ENCODE measurements at places on chromosomes 4 and X.

DNA sequence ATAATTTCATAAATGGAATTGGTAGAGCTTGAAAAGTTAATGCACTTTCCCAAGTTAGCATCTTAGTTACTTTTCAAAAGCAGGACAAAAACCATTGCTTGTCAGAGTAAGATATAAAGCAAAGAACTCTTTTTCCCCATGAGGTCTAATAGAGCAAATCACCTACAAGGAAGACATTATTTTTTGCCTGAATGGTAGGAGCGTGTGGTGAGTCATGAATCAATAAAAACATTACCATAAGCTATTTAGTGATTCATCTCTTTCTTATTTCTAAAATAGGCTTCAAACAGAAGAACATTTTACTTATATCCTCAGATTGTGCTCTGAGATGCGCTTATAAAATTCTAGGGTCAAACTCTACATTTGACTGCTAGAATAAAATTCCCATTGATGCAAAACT lies 109.4 kb upstream of the GPRIN3 start:
- no peak for DNase-seq

- no peak for DNase-seq
These were observed 166.7 kb upstream of the RPS6KA3 start for GRCh38 chrX:20433388-20433775.

DNA sequence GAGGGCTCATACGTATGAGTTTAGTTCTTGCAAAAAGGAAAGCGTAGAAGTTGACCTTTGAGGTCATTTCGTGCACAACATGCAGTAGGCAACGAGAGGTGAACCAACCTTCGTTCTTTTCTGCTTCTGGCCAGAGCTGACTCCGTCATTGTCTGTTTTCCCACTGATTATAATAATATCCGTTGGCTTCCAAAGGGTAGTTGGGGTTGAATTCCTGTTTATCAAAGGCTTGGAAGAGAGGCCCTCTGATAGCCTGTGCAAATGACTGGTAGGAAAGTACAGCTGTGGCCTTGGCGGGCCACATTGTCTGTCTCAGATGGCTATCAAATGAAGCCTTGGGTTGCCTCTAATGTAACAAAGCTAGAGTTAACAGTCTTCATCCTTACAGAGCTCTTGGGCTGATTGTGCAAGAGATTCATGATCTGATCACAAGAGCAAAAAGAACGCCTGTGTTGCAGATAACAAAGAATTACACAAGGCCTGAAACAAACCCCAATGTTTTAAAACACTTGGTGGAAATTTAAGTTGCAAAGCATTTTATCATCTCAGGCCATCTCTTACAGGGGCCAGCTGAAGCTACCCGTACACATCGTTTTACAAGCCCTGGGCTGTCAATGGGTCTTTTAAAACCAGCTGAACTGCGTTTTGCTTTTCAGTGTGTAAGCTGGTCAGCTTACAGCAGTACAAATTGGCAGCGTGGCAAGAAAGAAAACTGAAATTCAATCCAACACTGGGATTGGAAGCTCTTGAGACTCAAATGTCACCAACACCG lies 46.1 kb upstream of the FAM9C start:
- peak; percentile 49 for DNase-seq

DNA sequence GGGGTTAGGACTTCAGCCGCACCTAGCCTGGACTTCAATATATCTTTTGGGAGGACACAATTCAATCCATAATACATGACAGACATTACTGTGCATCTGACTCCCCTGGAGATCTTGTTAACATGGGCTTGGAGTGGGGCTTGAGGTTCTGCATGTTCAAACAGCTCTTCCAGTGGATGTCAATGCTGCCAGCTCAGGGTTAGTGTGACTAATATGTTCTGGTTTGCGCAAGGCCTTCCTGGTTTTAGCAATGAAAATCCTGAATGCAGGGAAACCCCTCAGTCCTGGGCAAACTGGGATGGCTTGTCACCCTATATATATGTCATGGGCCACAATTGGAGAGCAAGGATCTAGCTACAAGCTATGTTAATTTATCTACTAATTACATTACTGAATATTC lies 2.7 kb upstream of the TSPAN7 start:
- DNase-seq: no peak

DNA sequence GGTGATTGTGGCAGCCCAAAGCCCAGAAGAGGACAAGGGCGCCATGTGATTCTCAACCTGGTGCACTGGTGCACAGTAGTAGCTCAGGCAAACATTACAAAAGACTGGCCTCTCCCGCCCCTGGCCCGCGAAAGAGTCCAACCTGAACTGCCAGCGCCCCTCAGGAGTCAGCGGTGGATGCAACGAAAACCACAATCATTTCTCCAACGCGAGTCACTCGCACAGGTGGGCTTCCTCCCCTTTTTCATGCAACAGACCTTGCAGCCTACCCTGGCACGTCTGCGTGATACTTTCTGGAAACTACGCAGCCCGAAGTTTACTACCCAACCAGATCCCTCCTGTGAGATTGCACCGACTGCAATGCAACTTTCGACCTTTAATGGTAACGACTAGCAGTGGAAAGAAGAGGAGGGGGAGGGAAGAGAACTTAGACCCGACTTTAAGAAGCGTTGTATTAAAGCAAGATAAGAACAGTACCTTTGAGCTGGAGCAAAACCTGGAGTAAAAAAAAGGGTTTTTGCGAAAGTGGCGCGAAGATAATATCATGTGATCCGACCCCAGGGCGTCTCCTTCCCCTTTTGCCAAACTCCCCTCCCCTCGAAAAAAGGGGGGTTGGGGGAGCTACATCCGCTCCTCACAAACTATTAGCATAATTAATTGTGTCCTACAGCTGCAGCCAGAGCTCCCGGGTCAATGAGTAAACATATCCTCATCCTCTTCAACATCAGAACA lies 63.3 kb upstream of the CCDC160 start:
- no peak for DNase-seq

- DNase-seq: no peak
These were observed 210.7 kb upstream of the PRPS2 start for GRCh38 chrX:12580548-12580947.

DNA sequence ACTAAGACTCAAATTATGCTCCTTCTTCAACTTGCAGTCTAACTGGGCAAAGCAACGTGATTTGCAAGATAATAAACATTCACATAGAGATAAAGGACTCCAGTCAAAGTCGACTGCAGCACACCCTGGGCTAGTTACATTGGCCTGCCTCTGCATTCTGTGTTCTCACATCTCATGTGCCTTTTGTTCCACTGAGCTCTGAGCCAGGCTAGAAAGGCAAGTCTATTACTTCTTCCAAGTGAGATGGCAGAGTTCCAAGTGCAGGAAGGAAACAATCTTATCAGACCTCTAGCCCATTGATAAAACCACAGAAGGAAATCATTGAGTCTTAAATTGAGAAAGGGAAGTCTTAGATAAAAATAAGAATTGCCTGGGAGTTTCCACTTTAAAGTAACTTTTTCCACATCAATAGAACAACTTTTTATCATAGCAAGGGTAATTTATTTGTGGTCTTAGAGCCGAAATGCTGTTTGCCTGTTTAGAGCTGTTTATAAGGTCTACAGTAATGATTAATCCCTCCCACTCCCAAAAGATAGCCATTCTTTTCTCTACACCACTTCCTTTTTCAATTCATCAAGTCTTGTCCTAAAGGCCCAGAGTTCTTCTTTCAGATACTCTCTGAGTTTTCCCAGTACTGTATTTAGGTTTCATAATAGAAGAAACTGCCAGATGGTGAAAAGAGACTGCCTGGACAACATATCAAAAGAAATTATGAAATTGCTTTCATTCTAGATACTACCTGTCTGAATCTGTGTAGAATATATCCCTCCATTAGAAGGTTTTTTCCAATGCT lies 200.2 kb downstream of the GUCY2F start:
- no peak for DNase-seq

GRCh38 chrX:107542500-107542899 lies 85.8 kb upstream of the PRPS1 start:
- DNase-seq: no peak

DNA sequence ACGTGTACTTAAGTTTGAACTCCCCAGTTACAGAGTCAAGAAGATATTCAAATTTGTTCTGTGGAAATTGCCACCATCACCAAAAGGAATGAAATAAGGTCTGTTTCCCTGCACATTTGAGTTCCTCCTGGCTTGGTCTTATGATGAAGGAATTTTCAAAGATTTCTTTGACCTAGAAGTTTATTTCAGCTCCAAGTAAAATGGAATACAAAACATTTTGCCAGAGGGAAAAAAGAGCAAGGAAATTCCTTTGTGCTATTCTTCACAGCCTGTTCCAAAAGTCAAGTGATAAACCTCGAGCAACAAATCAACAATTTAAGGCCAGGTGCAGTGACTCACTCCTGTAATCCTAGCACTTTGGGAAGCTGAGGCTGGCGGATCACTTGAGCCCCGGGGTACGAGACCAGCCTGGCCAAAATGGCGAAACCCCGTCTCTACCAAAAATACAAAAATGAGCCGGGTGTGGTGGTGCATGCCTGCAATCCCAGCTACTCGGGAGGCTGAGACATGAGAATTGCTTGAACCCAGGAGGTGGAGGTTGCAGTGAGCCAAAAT lies 3.4 kb downstream of the NKRF start:
- no peak for DNase-seq

DNA sequence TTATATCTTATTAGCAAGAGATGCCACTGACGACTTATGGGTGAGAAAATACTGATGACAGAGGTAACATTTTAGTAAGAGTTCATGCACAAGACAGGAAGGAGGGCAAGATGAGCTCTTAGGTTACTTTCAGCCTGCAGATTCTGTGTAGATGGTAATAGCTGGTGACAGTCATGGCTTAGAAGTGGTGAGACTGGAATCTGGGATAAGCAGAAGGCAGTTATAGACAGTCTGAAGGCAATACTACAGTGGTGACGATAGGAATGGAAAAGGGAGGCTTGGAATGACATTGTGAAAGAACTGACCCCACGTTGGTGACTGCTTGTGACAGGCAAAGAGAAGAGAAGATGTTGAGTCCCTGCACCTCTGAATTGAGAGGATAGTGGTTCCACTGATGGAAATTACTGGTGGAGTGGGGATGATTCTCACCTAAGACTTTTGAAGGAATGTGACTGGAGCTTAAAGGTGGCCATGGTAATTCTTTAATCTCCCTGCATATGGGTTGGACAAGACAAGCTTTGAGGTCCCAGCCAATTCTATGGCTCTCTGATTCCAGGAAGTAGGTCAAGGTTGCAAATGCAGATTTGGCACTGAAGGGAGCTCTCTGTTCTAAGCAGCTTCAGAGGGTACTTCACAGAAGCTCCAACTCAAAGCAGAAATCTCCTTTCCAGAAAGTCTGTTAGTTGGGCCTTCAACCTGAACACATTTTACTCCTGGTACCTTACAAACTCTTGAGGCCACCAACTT lies 99.7 kb downstream of the RASL11B start:
- no peak for DNase-seq

GRCh38 chr4:2842687-2843262 lies 869 bp upstream of the ADD1 start:
- DNase-seq: no peak

Data from stimulated activated effector memory CD8-positive, alpha-beta T cell treated with anti-CD3 and anti-CD28 coated beads, Interleukin-12 subunit alpha, Interleukin-12 subunit beta, amount 100 ng/mL, for 72 hours (primary cell).